ENCODE measurements at places on chromosomes 11 and 22.

- DNase-seq, result peak; percentile 55
Measured at GRCh38 chr11:65416841-65417701, 5.5 kb upstream of the NEAT1 start.

DNA sequence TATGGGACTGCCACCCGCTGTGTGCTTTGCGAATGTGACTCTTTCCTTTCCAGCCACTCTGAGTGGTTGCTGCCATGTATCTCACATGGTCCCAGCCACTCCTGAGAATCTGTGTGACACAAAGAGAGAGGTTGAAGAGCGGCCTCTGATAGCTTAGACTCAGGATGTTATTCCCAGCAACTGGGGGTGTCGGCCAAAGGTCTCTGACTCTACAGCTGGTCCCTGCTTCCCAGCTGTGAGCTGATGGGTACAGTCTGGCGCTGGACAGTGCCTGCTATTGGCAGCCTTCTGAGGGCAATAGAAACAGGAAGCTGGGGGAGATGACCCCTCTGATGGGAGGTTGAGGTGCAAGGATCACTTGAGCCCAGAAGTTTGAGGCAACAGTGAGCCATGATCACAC lies 105.1 kb downstream of the RRAS2 start:
- DNase-seq, result no peak

DNA sequence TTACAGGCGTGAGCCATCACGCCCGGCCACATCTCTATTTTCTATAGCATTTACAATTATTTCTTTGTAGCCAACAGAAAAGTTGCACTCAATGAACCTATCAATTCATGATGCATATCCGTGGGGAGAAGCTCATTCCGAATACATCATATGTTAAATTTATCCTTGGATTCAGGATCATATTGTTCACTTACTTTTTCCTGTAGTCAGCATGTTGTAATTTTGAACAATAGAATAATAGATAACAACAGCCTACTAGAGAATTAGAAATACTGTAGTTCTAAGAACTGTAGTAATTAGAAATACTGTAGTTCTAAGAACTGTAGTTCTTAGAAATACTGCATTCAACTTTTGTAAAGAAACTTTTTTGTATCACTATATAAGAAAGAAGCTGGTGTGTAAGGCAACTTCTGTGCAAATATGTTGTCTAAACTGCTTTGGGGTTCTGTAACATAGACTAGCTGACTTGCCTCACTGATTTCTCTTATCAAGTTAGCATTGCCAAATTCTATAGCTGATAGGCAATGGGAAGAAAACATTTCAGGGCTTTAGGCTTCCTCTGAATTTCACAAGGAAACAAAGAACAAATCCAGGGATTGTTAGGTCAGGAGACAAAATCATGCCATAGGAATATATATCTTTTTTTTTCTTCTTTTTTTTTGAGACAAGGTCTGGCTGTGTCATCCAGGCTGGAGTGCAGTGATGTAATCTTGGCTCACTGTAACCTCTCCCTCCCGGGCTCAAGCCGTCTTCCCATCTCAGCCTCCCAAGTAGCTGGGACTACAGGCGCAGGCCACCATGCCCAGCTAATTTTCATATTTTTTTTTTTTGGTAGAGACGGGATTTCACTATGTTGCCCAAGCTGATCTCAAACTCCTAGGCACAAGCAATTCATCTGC lies 91.9 kb downstream of the CSTPP1 start:
- DNase-seq, result no peak

- no peak for DNase-seq
Measured at GRCh38 chr11:66768088-66768521, 39.1 kb upstream of the SPTBN2 start.

GRCh38 chr11:69574608-69575255 lies 66.2 kb upstream of the CCND1 start:
- DNase-seq, result no peak

GRCh38 chr11:62806611-62807121 lies 1.4 kb upstream of the NXF1 start:
- DNase-seq, result no peak

GRCh38 chr11:91800208-91800914 lies 424.3 kb upstream of the FAT3 start:
- no peak for DNase-seq

All from activated T-cell treated with anti-CD3 and anti-CD28 coated beads, Interleukin-2, amount 50 U/mL, for 72 hours (primary cell).